Gastroesophageal sphincter (tissue), 4 donors: ENCODE measurements at places on chromosomes 4 and X. TPM values are rescaled to one million over a fixed set of nuclear protein-coding genes. Genes with fewer than 3 reads are reported as not detected.
A peak's percentile ranks its signal among the peaks of the same experiment; 100 is the strongest.

Gene NPNT
- 86.1 TPM for total RNA-seq

Gene MAPK10
- total RNA-seq = 14.9 TPM

Gene CITED1
- total RNA-seq = not detected

Gene SSX2
- not detected for total RNA-seq

Gene CFI
- 12.5 TPM for total RNA-seq

Gene IBSP
- total RNA-seq = not detected

Gene SPANXB1
- total RNA-seq = not detected

Gene GAGE12G
- total RNA-seq = not detected

Gene FOXP3
- not detected for total RNA-seq

Gene TLR6
- total RNA-seq = 1.6 TPM

Gene RAB41
- not detected for total RNA-seq

Gene TLR7
- 0.67 TPM for total RNA-seq

DNA sequence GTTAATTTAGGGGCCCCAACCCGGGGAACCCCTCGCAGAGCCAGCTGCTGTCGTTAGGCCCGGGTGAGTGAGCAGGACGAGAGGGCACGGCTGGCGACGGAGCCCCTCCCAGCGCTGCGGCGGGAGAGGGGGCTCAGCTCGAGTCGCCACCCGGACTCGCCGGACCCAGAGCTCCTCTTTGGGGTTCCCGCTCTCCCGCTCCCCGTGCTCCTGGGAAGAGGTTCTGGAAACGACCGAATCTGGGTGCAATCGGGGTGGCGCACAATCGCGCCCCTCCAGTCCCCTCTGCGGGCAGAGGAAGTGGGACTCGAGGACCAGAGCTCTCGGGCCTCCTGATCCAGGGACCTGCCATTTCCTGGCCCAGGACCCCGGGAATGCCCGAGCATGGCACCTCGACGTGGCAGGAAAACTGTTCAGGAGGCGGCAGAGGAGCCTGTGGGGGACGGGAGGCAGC lies 37.3 kb upstream of the ARAF start:
- H3K36me3 ChIP-seq = no peaks in the 10 kb centered on the region
- peak; percentile 34 for ATAC-seq
- no peaks in the 10 kb centered on the region for H3K4me1 ChIP-seq
- H3K4me3 ChIP-seq = peak overlapping the region; percentile 57

DNA sequence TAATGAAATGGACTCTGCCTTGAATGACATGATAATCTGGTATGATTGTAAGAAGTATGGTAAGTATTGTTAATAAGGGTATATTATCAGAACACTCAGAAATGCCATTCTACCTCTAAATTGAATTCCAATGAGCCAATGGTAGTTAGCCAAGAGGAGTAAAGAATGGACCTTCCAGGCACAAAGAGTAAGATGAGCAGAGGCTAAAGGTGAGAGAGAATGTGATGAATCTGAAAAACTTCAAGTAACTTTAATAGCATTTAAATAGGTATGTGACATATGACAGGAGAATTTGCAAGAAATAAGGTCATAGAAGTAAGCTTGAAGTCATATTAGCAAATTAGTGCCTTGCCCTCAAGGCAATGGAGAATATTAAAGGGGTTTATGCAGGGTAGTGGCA lies 152.4 kb downstream of the BANK1 start:
- no peaks in the 10 kb centered on the region for H3K36me3 ChIP-seq
- no peak overlapping the region for H3K4me3 ChIP-seq
- no peaks in the 10 kb centered on the region for H3K4me1 ChIP-seq
- H3K27me3 ChIP-seq = no peaks in the 10 kb centered on the region
- H3K27ac ChIP-seq = no peak overlapping the region
- ATAC-seq = no peak

DNA sequence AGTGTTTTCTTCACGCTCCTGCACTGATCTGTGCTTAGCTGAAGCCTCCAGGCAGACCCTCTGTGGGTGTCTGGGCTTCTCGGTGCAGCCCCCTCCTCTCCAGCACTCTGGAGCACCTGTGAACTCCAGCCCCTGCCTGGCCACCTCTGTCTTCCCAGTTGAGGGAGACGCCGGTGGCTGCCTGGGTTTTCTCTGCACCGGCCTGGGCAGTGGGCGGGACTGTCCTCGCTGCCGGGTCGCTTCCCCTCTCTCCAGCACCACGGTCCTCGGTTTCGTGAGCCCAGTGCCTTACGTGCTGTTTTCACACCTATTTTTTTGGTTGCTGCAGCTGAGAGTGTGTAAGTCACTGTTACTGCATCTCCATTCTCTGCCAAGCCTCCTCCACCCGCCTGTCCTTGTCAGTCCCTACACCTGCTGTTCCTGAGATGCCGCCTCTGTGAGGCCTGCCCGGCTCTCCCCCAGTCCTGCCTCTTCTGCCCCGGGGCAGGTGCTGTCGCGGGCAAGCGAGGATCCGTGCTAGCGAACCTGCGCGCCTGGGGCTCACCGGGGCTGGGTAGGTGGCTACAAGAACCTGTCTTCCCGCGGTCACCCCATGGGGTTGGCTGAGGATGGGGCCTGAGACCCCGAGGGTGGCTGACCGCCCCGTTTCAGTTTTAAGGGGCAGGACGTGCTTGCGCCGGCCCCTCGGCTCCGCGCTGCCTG lies 2.4 kb upstream of the FGFRL1 start:
- peaks cover 46% of the 10 kb centered on the region for H3K27me3 ChIP-seq
- peak overlapping the region; percentile 43 for H3K4me3 ChIP-seq

DNA sequence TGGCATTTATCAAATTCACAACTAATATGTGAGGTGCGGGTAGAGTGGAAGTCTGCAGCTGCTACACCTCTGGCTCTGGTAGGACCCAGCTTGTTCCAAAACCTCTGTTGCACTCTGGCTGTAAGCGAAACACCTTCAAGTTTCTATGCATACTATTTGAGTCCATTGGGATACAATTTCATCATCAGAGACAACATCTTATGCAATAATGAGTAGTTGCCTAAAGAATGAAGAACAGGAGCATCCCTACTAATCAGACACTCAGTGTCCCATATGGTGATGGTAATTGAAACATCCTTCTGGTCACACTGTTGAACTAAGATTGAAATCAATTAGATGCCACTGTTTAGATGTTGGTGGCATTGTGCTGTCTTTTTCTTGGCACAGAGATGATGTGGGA lies 178.4 kb downstream of the MGST2 start:
- H3K4me1 ChIP-seq = peaks cover 3% of the 10 kb centered on the region
- H3K36me3 ChIP-seq = no peaks in the 10 kb centered on the region
- no peaks in the 10 kb centered on the region for H3K27me3 ChIP-seq
- ATAC-seq = no peak

DNA sequence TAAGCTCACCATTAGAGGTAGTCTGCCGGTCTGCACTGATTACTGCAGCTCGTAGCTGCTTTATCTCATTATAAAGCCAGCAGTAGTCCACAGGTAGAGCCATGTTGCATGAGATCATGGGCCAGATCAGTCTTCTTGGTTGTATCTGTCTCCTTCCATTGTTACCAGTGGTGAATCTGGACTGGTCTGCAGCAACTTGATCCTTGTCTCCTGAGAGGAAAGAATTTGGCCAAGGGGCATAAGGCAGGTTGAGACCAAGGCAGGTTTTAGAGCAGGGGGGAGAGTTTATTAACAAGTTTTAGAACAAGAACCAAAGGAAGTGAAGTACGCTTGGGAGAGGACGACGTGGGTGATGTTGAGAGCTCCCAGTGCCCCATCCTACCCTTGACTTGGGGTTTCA lies 228.5 kb downstream of the STIM2 start:
- H3K27ac ChIP-seq = no peak overlapping the region
- peaks cover 13% of the 10 kb centered on the region for H3K4me1 ChIP-seq
- no peaks in the 10 kb centered on the region for H3K36me3 ChIP-seq
- H3K27me3 ChIP-seq = peaks cover 70% of the 10 kb centered on the region

- H3K27me3 ChIP-seq = no peaks in the 10 kb centered on the region
- no peak overlapping the region for H3K27ac ChIP-seq
- H3K4me3 ChIP-seq = no peak overlapping the region
- H3K4me1 ChIP-seq = peaks cover 46% of the 10 kb centered on the region
- no peak for ATAC-seq
- peaks cover 8% of the 10 kb centered on the region for H3K36me3 ChIP-seq
These were observed 36.5 kb downstream of the USP9X start for GRCh38 chrX:41121766-41122165.

DNA sequence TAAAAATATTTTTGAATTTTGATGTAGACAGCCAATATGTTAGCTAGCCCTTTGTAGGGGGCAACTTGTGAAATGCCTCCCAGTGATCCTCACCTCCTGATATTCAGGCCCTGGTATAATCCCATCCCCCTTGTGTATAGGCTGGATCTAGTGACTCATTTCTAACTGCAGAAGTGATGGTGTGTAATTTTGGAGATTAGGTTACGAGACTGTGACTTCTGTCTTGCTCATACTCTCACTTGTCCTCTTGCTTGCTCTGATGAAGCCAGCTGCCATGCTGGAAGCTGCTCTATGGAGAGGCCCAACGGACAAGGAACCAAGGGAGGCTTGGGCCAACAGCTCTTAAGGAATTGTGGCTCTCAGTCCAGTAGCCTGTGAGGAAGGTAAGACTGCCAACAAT lies 61.7 kb downstream of the GPR82 start:
- no peaks in the 10 kb centered on the region for H3K4me1 ChIP-seq
- ATAC-seq = no peak
- no peaks in the 10 kb centered on the region for H3K36me3 ChIP-seq
- no peak overlapping the region for H3K4me3 ChIP-seq

DNA sequence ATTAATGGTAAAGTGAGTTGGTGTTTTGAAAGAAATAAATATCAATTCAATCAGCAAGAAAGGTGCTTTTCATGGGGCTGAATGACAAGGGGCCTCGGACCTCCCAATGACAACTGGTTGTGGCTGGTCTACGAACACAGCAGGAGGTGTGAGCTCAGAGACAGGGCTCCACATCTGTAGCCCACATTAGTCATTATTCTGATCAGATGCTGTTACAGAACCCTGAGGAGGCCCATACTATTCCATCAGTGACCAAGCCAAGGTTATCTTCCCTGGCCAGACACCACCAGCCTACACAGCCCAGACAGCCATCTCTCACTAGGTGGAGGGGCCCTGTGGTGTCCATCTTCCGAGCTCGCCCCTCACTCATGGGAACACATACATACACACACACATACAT lies 168.8 kb downstream of the SH3KBP1 start:
- H3K27ac ChIP-seq = no peak overlapping the region
- no peaks in the 10 kb centered on the region for H3K36me3 ChIP-seq
- no peak for ATAC-seq
- no peaks in the 10 kb centered on the region for H3K27me3 ChIP-seq
- no peak overlapping the region for H3K4me3 ChIP-seq

DNA sequence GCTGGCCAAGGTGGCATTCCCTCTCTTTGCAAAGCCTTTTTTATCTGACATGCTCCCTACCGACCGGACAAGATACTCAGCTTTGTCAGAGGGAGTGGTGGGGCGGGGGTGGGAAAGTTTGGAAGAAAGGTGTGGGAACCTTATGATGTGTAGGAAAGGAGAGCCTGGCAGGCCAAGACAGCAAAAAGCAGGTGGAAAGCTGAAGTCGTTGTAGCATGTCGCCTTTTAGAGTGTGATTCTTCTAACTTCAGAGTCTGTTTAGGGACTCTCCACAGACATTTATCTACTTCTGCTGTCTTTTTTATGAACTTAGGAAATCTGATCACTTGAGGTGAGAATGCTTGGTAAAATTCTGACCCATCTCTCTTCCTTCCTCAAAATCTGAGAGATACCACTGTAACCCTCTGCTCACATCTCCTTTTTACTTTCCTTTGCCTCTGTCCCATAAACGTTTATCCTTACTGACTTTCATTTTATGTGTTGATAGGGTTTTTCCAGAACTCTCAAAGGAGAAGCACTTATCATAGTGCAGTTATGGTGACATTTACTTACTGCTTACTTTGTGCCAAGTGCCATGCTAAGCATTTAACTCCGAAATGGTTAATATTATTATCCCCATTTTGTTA lies 8.2 kb upstream of the RUFY3 start:
- no peak overlapping the region for H3K4me3 ChIP-seq
- H3K36me3 ChIP-seq = no peaks in the 10 kb centered on the region
- no peaks in the 10 kb centered on the region for H3K4me1 ChIP-seq
- H3K27me3 ChIP-seq = no peaks in the 10 kb centered on the region
- no peak overlapping the region for H3K27ac ChIP-seq

DNA sequence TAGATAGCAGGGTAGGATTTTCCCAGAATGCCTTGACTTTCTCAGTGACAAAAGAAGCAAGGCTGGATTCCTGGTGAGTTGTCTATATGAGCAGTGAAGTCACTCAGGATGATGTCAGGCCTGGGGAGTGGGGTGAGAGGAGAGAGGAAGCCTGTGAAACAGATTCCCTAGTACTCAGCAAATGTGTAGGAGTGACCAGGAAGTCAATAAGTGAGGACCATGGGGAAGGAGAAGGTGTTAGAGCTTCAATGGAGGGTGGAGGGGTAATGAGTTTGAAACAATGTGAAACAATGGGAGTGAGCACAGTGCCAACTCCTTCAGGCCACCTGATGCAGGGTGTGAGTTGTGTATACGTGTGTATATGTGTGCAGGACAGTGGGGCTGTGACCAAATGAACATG lies 2.4 kb upstream of the SLC9A6 start:
- H3K4me3 ChIP-seq = no peak overlapping the region
- H3K27me3 ChIP-seq = no peaks in the 10 kb centered on the region
- H3K4me1 ChIP-seq = no peaks in the 10 kb centered on the region
- H3K36me3 ChIP-seq = no peaks in the 10 kb centered on the region
- no peak for ATAC-seq
- H3K27ac ChIP-seq = no peak overlapping the region

- H3K27ac ChIP-seq = no peak overlapping the region
- ATAC-seq = peak; percentile 28
- H3K4me3 ChIP-seq = no peak overlapping the region
- H3K27me3 ChIP-seq = no peaks in the 10 kb centered on the region
- H3K36me3 ChIP-seq = no peaks in the 10 kb centered on the region
These were observed 146.3 kb upstream of the RPS6KA3 start for GRCh38 chrX:20412871-20413486.

DNA sequence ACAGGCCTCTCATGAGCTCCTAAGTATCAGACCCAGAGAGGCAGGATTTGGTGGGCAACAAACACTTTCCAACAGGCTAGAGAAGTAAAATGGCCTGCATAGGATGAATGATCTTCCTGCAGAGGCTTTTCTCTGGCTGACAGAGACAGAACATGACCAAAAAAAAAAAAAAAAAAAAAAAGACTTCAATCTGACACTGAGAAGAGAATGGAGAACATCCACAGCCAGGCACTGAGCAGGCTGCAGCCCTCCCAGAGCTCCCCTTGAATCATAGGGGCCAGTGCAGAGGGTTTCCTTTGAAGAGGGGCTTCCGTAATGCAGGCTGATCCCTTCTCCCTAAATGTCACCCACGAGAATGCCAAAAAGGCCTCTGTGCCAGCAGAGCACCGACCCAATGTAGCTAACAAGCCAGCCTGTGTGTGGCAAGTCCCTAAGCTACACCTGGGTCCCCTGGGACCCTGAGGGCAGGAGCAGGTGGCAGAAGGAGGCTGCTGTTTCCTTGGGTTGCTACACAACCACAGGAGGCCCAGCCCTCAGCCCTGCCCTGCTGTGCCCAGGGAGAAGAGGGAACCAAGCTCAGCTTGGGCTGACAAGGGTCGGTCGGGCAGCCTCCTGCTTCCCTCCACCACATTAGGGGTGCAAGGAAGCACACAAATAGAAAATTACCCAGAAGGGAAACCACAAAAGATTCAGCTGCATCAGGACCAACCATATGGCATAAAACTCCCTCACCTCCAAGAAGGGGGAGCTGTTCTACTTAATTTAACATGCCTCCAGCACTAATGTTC lies 55.6 kb downstream of the MAP7D2 start:
- H3K4me3 ChIP-seq = no peak overlapping the region
- no peaks in the 10 kb centered on the region for H3K36me3 ChIP-seq
